Activated T-helper 17 cell treated with anti-CD3 and anti-CD28 coated beads, Interleukin-2, amount 50 U/mL, for 72 hours (primary cell): ENCODE measurements at places on chromosomes 6 and 20.

DNA sequence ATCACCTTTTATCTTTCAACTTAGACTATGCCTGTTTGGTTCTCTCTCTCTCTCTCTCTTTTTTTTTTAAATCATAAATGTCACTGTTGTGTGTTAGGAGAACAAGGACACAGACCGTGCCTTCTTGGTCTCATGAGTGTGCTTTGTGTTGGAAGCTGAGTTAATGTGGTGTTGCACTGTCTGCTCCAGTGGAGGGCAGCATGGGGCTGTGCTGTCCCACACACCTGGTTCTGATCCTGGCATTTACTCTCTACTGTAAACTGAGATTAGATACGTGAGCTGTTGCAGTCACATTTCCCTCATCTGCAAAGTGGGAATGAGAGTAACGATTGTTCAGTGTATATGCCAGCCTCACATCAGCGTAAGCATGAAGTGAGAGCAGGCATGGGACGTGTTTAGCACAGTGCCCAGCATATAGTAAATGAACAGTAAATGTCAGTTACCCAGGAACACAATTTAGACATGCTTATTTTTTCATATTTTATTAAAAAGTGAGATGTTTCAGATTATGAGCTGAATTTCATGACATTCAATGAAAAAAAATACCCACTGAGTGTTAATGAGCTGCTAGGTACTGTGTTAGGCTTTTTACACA, 161.1 kb downstream of the FARS2 start:
- ATAC-seq: peak; percentile 39

DNA sequence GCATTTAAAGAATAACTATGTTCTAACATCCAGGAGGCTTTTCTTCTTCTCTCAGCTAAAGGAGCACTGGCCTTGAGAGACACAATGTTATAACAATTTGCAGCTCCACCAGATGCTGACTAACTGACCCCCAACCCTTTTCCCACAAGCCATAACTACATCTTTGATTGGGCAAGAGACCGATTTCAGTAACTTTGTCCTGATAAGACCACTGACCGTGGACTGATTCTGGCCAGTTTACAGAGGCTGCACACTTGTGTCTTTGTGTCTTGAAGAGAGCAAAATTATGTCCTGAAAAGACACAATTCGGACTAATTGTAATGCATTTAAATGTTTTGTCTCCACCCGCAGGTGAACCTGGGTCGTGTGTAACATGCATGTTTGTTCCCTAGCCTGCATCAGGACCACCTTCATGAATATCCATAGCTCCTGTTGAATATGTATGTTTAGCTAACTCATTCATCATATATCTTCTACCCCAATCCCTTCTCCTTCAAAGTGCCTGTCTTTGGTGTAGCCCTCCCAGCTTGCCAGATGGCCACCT, 22.3 kb downstream of the ABRACL start:
- ATAC-seq: no peak

- ATAC-seq: no peak
Measured at GRCh38 chr6:45688180-45688579, 310.4 kb upstream of the SUPT3H start.

DNA sequence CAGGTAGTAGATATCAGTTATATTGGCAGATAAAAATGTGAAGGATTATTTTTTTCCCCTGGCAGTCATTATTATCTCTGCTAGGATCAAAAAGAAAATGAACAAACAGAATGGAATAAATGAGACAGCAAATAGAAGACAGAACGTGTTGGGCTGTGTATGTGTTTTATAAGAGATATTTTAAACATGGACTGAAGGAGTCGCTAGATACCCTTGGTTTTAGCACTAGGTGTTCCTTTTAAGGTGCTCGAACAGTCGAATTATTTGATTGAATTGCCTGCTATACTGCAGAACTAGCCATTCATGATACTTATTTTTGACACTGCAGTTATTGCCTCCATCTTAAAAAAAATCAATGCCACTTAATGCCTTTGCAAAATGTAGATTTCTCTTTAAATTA, 3.7 kb downstream of the GRIK2 start:
- no peak for ATAC-seq

DNA sequence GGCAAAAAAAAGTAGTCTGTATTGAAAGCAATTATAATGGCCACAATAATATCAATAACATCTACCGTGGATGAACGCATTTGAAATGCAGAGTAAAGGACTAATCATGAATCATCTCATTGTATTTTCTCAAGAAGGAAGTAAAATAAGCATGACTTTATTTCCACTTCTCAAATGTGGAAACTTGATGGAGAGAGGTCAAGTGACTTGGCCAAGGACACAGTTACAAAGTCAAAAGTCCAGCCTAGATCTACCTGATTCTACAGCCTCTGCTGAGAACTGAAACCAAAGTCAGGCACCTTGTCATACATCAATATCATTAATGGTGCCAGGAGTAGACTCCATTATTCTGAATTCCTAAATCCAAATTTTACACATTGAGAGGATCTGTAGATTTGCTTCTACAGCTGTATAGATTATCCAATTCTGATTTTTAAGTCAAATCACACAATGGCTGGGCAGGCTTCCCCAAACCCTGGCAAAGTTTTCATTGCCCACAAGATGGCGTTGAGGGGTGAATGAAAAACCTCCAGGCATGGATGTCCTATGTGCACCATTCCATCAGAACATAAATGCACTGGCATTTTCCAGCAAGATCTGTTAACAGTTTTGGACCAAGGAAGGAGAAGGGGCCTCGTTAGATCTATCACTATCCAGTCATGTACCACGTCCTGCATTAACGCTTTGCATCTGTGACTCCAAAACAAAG, 423.1 kb downstream of the MAFB start:
- ATAC-seq: no peak

DNA sequence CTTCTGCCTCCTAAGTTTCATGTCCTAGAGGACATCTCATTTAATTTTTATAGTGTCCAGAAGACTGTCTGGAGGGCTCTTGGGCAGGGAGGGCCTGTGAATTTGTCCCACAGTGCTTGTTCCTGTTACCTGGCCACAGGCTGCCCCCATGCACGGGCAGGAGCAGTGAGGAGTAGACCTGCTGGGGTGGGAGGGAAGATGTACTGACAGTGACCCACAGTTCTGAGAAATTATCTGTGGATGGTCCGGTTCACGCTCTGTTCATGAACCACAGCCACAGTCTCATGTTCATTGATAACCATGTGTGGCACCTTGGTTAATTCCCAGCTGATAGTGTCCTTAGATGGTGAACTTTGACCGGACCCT, 18.8 kb upstream of the ZNF831 start:
- ATAC-seq: no peak

DNA sequence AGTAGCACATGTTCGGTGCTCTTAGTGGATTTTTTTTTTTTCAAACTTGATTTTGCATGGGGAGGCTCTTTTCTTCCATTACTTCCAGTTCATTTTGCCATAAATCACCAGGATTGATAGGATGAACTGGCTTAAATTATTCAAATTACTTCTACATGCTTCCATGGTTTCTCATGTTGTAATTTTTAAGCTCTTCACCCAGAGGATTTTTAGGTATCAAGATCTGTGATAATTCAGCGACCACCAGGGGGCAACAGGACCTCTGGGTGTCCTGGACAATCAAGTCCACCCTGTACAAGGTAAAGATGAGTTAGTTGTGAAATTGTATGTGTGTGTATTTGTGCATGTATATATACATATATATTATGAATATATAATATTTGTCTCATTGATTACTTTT, 4.2 kb upstream of the EPHA7 start:
- no peak for ATAC-seq

- ATAC-seq: no peak
Measured at GRCh38 chr6:3579652-3580175, 122.9 kb upstream of the SLC22A23 start.

GRCh38 chr20:24985802-24986201, 6.7 kb downstream of the APMAP start:
- no peak for ATAC-seq

DNA sequence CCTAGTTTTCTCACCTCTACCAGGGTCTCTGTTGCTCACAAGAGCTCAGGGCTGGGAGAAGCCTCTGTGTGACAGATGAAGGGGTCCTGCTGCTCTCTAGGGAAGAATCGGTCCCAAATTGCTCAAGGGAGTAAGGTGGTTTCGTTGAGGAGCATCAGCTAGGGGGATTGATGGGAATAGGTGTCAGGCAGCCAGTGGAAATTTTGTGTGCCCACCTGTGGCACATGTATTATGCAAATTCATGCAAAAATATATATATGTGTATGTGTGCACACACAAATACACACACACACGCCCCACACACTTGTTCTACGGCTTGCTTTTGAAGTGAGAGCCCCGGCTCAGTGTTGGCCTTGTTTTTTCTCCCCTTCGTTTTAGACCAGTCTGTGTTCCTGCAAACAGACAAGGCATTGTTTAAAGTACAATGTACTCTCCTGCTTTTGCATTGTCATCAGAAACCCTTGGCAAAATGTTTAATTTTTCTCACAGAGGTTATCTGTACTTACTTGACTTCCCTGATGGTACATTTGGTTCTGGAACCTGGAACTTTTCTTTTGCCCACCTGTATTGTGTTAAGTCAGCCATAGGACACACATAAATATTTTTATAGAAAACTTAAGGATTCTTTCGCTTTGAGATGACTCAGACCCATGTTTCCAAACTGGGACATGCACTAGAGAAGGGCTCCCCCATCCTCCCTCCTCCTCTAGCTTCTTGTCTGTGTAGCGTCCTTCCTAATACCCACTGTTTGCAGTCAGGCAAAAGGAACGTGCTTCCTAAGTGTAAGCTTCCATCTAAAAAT, 26.7 kb downstream of the FOXO3 start:
- ATAC-seq: no peak
